Cortex of kidney (tissue), 1 donor: ENCODE measurements at places on chromosomes 1 and 21.

GRCh38 chr1:66521721-66522365 is 12.1 kb upstream of the SGIP1 start:
- no peak for DNase-seq

- no peak for DNase-seq
Observed at GRCh38 chr1:91725989-91726721, 159.8 kb downstream of the TGFBR3 start.

- no peak for DNase-seq
Observed at GRCh38 chr1:32741413-32742198, 39.0 kb upstream of the SYNC start.

DNA sequence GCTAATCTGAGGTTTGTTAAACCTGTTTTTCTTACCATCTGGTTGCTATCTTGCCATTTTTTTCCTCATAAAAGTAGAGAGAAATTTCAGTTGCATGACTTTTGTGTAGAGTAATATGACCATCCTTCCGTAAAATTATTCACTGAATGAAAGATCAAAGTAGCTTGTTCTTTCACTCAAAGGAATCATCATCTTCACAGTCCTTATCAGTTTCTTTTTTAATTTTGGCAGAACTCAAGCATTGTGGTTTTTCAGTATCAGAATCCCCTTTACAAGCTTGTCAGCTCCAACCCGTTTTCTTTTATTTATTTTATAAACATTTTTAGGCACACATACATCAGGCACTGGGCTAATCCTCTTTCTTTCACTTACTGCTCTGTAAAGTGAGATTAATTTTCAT is 91.7 kb downstream of the UBE2U start:
- no peak for DNase-seq

DNA sequence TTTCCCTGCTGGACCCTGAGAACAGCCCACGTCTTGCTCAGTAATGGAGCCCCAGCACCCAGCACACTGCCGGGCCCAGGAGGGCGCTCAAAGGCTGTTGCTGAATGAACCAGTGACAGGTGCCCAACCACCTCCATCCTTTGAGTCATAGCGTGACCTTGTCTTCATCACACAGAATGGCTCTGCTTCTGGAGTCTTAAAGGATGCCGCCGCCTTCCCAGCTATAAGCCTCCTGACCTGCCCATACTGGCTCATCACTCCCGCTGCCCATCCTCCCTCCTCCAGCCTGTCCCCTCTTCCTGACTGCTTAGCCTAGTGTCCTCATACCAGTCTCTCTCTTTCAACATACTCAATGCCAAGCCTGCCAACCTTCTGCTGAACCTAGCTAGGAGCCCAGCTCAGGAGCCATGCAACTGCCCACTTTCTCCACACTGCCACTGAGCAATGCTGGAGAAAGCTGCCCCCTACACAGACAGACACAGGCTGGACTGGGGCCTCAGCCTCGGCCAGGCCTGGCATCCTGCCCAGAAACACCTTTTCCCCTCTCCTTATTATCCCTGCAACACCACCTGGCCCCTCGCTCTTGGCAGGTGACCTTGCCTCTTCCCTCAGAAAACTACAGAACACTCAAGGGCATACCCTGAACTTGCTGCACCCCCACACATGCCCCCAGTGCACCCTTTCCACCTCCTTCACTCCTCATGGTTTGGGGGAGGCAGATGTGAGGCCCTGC is 14.1 kb downstream of the TTC39A start:
- no peak for DNase-seq

GRCh38 chr1:187471555-187471954 is 642.8 kb downstream of the PLA2G4A start:
- no peak for DNase-seq

- DNase-seq: no peak
Observed at GRCh38 chr1:220300442-220301121, 28.3 kb upstream of the RAB3GAP2 start.

DNA sequence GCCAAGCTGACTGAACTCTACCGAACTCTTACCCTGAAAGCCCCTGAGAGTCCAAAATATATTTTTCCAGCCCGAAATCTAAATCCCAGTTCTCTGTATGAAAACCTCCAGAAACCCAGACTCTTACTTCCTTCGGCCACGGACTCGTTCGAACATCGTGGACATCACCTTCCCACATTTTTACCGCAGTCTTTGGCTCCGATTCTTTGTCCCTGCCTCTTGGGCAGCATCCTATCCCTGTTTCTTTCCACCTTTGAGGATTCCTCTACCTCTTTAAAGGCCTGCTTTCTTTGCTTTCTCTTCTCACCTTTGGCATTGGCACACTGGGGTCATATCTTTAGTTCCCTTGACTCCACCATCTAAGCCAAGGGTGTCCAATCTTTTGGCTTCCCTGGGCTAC is 932 bp upstream of the USP24 start:
- DNase-seq: no peak

GRCh38 chr21:20373031-20373430 is 625.2 kb upstream of the NCAM2 start:
- DNase-seq: no peak

DNA sequence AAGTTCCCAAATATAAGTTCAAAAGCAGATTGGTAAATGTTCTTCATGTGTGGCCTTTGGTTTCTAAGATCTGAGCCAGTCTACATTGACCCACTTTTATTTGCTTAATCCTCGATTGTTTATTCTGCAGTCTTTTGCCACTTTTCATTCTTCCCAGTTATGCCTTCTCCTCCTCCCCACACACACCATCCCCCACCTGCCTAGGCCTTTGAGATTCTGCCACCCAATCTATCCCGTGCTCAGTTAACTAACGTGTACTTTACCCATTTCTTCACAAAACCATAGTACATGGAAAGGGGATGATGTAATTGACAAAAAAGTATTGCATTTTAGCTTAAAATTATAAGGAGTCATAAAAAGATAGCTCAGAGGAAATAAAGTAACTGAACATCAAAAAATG is 3.7 kb downstream of the CFH start:
- DNase-seq: no peak

DNA sequence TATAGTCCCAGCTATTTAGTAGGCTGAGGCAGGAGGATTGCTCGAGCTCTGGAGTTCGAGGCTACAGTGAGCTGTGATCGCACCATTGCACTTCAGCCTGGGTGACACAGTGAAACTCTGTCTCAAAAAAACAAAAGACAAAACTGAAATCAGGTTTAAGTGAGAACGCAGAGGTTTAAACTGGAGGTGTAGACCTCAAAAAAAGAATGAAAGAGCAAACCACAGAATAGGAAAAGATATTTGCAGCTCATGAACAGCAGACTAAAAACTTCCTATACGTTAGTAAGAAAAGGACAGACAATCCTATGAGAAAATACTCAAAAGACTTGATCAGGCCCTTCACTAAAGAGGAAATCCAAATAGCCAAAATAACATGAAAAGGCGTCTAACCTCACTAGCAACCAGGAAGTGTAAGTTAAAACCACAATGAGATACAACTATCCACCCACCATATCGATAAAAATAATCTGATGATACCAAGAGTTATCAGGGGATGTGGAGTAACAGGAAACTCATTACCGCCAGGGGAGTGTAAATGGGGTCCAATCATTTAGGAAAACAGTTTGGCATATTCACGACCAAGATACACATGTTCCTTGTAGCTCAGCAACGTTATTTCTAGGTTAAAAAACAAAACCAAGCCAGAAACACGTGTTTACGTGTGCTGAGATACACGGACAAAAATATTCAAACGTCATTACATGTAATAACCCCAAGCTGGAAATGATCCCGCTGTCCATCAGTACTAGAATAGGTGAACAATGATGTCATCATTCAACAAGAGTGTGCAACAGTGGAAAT is 9.8 kb downstream of the TNFRSF9 start:
- no peak for DNase-seq

DNA sequence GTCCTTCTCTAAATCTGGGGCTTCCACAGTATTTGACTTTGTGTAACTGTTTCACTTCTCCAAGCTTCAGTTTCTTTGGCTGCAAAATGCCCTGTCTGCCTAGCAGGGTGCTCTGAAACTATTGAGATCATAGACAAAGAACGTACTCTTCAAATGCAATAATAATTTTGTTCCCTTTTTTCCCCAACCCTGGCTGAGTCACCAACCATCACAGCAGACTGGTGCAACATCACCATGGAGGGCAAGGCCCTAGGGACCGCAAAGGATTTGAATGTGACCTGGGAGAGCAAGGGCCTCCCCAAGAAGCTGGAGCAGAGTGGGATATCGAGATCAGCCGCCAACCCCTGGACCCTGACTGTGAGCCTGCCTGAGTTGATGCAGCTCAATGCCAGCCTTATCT is 115.0 kb downstream of the FCRL5 start:
- no peak for DNase-seq

- DNase-seq: no peak
Observed at GRCh38 chr1:180923021-180923841, 10.5 kb downstream of the KIAA1614 start.

DNA sequence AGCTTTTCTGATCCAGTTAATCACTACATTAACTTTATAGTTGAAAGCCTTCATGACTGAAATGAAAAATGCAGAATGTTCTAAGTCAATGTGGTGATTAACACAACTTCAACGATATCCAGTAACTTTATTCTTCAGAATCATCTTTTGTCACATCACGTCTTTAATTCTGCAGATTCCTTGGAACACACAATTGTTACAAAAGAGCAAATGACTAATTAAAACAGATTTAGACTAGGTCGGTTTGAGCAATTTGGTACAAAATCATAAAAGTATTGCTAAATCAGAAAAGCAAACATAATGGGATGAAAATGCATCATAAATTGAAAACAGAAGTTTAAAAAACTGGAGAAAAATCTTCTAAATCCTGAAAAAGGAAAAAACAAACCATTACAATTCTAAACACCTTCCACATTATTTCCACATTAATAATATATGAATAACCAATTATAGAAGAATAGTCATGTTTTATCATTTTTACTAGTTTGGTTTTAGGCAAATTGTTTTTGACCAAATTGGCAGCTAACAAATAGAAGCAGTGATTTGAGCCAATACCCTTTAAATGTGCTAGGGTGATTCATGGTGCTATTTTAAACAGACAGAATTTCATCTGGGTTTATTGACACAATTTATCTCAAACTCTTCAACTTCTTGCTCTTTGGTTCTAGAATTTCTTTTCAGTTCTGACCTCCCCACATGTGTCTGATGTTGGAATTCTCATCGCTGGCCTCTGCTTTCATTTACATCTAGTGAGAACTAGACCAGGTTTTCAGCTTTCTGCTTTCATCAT is 468.1 kb upstream of the PTBP2 start:
- DNase-seq: no peak

- no peak for DNase-seq
Observed at GRCh38 chr1:196376630-196377328, 231.5 kb downstream of the KCNT2 start.

- DNase-seq: no peak
Observed at GRCh38 chr1:157624471-157624870, 26.6 kb upstream of the FCRL4 start.

DNA sequence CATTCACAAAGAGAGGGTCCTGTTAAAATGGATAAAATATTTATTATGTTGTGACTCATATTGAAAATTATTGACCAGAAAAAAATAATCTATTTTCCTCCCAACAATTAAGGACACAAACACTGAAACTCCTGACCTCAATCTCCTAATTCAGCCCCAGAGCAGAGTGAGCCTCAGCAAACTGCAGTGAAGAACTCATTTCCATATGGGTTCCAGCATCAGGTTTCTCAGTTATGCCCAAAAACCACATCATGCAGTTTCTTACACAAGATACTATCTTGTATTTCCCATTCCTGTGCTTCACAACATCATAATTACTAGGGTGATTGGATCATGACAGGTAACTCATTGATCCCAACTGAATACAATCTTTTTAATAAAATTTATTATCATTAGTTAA is 15.4 kb downstream of the PYHIN1 start:
- no peak for DNase-seq

- no peak for DNase-seq
Observed at GRCh38 chr1:231844986-231845502, 218.5 kb downstream of the DISC1 start.

GRCh38 chr1:81032374-81032773 is 768.4 kb upstream of the ADGRL2 start:
- DNase-seq: no peak

- DNase-seq: no peak
Observed at GRCh38 chr1:180954005-180954800, 41.5 kb downstream of the KIAA1614 start.

DNA sequence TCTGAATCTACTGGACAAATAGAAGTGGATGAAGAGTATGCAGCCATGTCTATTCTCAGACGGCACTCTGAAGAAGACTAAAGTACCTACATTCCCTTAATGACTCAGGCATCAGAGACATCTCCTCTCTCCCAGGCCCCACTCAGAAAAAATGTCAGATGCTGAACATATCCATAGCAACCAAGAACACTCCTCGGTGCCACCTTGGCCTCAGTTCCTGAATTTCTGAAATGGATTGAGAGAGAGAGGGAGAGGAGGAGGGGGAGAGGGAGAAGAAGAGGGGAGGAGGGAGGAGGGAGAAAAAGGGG is 16.0 kb upstream of the OVAAL start:
- DNase-seq: no peak

DNA sequence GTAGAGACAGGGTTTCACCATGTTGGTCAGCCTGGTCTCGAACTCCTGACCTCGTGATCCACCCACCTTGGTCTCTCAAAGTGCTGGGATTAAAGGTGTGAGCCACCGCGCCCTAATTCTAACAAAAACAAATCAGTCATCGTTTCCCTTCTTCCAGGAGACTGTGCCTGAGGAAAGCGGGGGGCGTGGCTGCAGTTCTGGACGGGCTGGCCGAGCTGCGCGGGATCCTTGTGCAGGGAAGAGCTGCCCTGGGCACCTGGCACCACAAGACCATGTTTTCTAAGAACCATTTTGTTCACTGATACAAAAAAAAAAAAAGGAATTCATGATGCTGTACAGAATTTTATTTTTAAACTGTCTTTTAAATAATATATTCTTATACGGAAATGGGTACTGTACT is 104.2 kb downstream of the WDR4 start:
- DNase-seq: no peak

GRCh38 chr1:57637155-57637554 is 213.3 kb upstream of the DAB1 start:
- DNase-seq: no peak

GRCh38 chr1:182595641-182596240 is 6.7 kb upstream of the RNASEL start:
- no peak for DNase-seq

GRCh38 chr1:247330548-247331171 is 1.0 kb downstream of the ZNF496 start:
- DNase-seq: no peak

GRCh38 chr1:154866257-154867063 is 3.6 kb downstream of the KCNN3 start:
- no peak for DNase-seq

DNA sequence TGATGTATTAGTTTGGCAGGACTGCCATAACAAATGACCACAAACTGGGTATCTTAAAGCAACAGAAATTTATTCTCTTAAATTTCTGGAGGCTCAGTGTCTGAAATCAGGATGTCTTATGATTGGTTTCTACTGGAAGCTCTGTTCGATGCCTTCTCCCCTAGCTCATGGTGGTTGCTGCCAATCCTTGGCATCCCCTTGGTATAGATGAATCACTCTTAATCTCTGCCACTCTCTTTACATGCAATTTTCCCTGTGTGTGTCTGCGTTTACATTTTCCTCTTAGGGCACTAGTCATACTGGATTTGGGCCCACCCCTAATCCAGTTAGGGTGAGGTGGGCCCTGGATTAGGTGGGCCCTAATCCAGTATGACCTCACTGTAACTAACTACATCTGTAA is 54.7 kb upstream of the MPC2 start:
- no peak for DNase-seq

- DNase-seq: no peak
Observed at GRCh38 chr1:61268546-61269240, 186.3 kb downstream of the NFIA start.

GRCh38 chr1:113860891-113861290 is 10.6 kb downstream of the PTPN22 start:
- DNase-seq: no peak
